ENCODE measurements at places on chromosomes 3 and 15.

DNA sequence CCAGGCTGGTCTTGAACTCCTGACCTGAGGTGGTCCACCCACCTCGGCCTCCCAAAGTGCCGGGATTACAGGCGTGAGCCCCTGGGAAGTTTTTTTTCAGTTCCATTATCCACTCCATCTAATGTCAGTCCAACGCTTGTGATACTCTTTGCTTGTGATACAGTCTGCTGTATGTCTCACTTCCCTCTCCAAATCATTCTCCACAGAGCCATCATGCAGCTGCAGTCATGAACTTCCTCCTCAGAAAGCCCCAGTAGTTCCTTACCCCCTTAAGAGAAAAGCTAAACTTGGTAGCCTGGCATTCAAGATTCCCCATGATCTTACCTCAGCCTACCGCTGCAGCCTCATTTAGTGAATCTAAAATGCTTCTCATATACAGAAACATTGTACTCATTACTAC is 2.3 kb downstream of the ARPC4 start:
- no peak for DNase-seq

DNA sequence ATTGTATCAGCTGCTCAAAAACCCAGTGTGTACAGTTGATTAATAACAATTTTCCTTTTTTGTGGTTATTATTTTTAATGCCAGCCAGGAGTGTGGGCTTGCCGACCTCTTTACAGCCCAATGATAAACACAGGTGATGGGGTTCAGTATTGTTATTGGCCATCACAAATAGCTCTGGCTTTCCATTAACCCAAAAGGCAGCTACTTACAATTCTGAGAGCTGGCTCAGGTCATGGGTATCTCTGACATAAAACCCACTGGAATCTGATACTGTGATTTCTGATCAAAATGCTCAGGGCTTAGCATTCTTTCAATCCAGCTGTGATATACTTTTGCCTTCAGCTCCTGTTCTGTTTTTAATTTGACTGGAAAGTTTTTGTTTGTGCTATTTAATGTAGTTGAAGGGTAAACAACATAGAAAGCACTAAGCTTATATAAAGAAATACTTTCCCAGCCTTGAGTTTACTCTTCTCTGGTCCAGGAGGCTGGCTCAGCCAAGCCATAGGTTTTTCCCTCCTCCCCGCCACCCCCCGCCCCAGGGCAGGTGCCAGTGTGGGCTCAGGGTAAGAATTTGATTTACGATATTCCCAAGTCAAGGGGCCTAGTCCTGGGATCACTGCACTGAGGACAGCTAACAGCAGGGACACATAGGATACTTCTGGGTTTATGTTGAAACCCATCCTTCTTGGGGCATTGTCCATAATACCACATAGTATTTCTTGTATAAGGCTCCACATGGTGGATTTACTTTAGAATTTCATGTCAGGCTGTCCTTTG is 54.0 kb upstream of the MYZAP start:
- no peak for DNase-seq

DNA sequence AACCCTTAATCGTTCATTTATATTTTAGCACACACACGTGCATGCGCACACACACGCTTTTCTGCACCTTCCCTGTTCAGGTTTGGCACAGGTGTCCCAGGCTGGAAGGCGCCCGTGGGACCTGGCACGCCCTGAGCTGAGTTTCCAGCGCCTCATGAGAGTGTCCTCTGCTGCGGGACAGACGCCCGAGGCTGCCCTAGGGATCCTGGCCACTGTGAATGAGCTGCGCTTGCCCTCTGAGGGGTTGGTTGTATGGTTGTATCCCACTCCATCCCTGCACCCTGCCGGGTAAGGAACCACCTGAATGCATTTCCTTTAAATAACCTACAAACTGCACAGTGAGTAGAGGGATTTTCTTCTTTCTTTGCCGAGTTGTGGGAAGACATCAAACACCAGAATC is 12.2 kb upstream of the MEX3B start:
- DNase-seq = no peak

GRCh38 chr3:197260491-197261163 is 37.8 kb downstream of the DLG1 start:
- no peak for DNase-seq

DNA sequence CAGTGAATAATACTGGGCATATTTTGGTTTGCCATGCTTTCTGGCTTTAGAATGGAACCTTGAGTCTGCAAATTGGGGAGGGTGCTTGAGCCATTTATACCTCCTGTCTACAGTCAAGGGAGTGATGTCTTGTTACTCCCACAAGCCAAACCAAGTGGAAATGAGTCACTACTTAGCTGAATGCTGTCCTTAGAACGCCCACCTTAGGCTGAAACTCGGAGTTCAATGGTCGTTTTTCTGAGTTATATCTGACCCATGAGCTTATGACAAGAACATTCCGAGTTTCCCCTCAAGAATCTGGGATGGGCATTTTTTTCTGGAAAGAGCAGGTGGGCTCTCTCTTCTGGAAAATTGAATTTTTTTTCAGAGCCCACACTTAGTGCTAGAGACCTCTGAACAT is 17.4 kb upstream of the CLDN18 start:
- no peak for DNase-seq

GRCh38 chr3:81550415-81550814 is 211.0 kb downstream of the GBE1 start:
- no peak for DNase-seq
